Brain (organoid and tissue), 16 donors: ENCODE measurements at places on chromosomes 4 and X. TPM values are rescaled to one million over a fixed set of nuclear protein-coding genes. Genes with fewer than 3 reads are reported as not detected.

The SULT1B1 gene
- polyA plus RNA-seq, result 0.27 TPM

The HTN3 gene
- polyA plus RNA-seq, result not detected

The ODAPH gene
- not detected for polyA plus RNA-seq

The SLC9B1 gene
- 1.2 TPM for polyA plus RNA-seq

The KDM5C gene
- 54.7 TPM for polyA plus RNA-seq

The FOXP3 gene
- polyA plus RNA-seq, result 0.73 TPM

The PAGE2 gene
- not detected for polyA plus RNA-seq

The ZNF280C gene
- 1.3 TPM for polyA plus RNA-seq

The TMEM255A gene
- polyA plus RNA-seq, result 1.4 TPM

The SMIM10 gene
- 2.1 TPM for polyA plus RNA-seq

The MAOB gene
- 36.4 TPM for polyA plus RNA-seq

The PCDH7 gene
- 1.7 TPM for polyA plus RNA-seq

The GRPR gene
- not detected for polyA plus RNA-seq

The OCIAD2 gene
- polyA plus RNA-seq, result 201 TPM

The TCEAL5 gene
- 38.4 TPM for polyA plus RNA-seq

The SMIM14 gene
- 77.0 TPM for polyA plus RNA-seq

The FGF13 gene
- polyA plus RNA-seq, result 5.6 TPM
